ENCODE measurements at places on chromosomes 7 and 10. TPM values are rescaled to one million over a fixed set of nuclear protein-coding genes. Genes with fewer than 3 reads are reported as not detected.

ARMS2 gene
- not detected for total RNA-seq

LOXL4 gene
- total RNA-seq = 1.3 TPM

C7orf33 gene
- total RNA-seq = not detected

SLC37A3 gene
- 24.7 TPM for total RNA-seq

ABCB4 gene
- total RNA-seq = not detected

HTR5A gene
- total RNA-seq = not detected

PKD1L1 gene
- 0.20 TPM for total RNA-seq

GRID2IP gene
- not detected for total RNA-seq

SSC4D gene
- total RNA-seq = 1.1 TPM

ACTL6B gene
- not detected for total RNA-seq

CPN1 gene
- total RNA-seq = 0.16 TPM

LMOD2 gene
- not detected for total RNA-seq

ITGB8 gene
- 0.70 TPM for total RNA-seq

PSPH gene
- 27.6 TPM for total RNA-seq

R3HCC1L gene
- total RNA-seq = 14.2 TPM

ZNF467 gene
- total RNA-seq = 1.2 TPM

OR13A1 gene
- not detected for total RNA-seq

KCNH2 gene
- total RNA-seq = 0.51 TPM

OPN4 gene
- not detected for total RNA-seq

HMX3 gene
- total RNA-seq = not detected

TLX1 gene
- not detected for total RNA-seq

EBF3 gene
- 0.15 TPM for total RNA-seq

A1CF gene
- 0.07 TPM for total RNA-seq

NYAP1 gene
- 1.1 TPM for total RNA-seq

CREB5 gene
- total RNA-seq = 4.8 TPM

NDUFB2 gene
- 363 TPM for total RNA-seq

AGR3 gene
- total RNA-seq = not detected

PKD2L1 gene
- total RNA-seq = 0.15 TPM

RTKN2 gene
- 0.84 TPM for total RNA-seq

MAD1L1 gene
- total RNA-seq = 28.0 TPM

GPR158 gene
- 0.06 TPM for total RNA-seq

ZNF117 gene
- total RNA-seq = 0.16 TPM

KAZALD1 gene
- 2.8 TPM for total RNA-seq

OR2A42 gene
- total RNA-seq = not detected

MSS51 gene
- 0.36 TPM for total RNA-seq

EMX2 gene
- total RNA-seq = not detected

TBRG4 gene
- total RNA-seq = 115 TPM

TAX1BP1 gene
- total RNA-seq = 75.2 TPM

LDB3 gene
- total RNA-seq = 0.04 TPM

TMEM273 gene
- total RNA-seq = not detected

SMKR1 gene
- total RNA-seq = 13.3 TPM

SPDYE16 gene
- total RNA-seq = not detected

CALD1 gene
- total RNA-seq = 68.6 TPM

EGR2 gene
- total RNA-seq = 0.86 TPM

FAM241B gene
- total RNA-seq = 19.0 TPM

PDK4 gene
- total RNA-seq = 5.0 TPM

WNT8B gene
- 0.07 TPM for total RNA-seq

THSD7A gene
- total RNA-seq = 2.8 TPM

IFIT3 gene
- total RNA-seq = 5.6 TPM

CDHR3 gene
- total RNA-seq = 5.2 TPM

BUD23 gene
- 131 TPM for total RNA-seq

OIT3 gene
- total RNA-seq = not detected

FFAR4 gene
- total RNA-seq = 0.31 TPM

SPDYE5 gene
- not detected for total RNA-seq

ZNF853 gene
- 2.2 TPM for total RNA-seq

FRAT1 gene
- total RNA-seq = 1.8 TPM

PVRIG gene
- not detected for total RNA-seq

Measured in A549 treated with DMSO at 1 μM for 4 hours (cell line).